ENCODE measurements at places on chromosomes 7 and 10.

- no peak for DNase-seq
Observed at GRCh38 chr7:55409482-55410225, 44.5 kb downstream of the LANCL2 start.

- DNase-seq = no peak
Observed at GRCh38 chr10:3624367-3624766, 160.6 kb downstream of the KLF6 start.

DNA sequence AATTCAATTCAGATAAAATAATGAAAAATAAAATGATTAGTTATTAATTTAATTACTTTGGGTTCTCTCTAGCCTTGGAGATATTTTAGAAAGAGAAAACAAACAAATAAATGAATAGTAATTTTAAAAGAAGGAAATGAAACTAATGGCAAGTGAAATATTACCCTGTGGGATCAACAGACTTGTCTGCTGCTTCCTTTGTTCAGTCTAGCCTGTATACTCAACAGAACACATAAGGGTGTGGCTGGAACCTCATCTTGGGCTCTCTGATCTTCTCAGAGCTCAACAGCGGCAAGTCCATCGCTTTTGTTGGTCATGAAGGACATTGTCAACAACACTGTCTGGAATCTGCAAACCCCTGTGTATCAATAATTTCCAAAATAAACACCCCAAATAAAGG lies 904.9 kb downstream of the IPMK start:
- no peak for DNase-seq

- DNase-seq = no peak
Observed at GRCh38 chr10:74928742-74929191, 102.4 kb downstream of the KAT6B start.

DNA sequence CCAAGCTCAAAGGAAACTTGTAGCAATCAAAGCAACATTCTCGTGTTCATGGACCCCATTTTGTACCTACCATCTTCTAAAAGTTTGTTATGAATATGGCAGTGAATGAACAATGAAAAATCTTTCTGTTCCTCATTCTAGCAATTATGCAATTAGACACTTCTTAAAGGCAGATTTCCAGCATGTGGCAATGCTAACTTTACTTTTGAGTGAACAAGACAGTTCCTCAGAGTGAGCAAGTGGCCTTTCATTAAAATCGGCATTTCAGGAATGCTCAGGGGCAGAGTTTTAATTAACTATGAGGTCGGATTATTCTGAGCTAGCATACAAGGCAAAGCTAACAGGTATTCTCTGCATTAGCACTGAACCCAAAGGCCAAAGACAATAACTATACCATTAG lies 48.4 kb upstream of the NFE2L3 start:
- DNase-seq = no peak

GRCh38 chr10:124732931-124733570 lies 11.1 kb downstream of the FAM53B start:
- DNase-seq = peak; percentile 46

DNA sequence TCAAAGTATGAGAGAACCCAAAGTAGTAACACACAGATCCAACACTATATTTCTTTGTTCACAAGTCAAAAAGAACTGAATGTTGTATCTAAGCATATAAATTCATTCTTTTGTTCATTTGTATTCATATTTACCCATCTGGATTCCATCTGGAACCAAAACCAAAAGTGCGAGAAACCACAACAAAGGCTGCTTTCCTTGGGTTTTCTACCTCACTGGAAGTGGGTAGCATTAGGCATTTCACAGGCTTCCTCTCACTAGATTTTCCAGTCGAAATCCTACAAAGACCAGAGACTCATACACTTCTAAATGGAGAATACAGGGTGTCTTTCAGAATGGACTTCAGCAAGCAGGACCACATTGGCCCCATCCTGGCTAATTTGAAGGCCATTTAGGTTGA lies 109.8 kb upstream of the WNT16 start:
- no peak for DNase-seq

GRCh38 chr10:90130321-90131086 lies 429.1 kb downstream of the KIF20B start:
- DNase-seq = no peak

GRCh38 chr10:23368816-23369640 lies 24.4 kb upstream of the C10orf67 start:
- no peak for DNase-seq

GRCh38 chr10:1290071-1290471 lies 233.9 kb downstream of the WDR37 start:
- DNase-seq = no peak

DNA sequence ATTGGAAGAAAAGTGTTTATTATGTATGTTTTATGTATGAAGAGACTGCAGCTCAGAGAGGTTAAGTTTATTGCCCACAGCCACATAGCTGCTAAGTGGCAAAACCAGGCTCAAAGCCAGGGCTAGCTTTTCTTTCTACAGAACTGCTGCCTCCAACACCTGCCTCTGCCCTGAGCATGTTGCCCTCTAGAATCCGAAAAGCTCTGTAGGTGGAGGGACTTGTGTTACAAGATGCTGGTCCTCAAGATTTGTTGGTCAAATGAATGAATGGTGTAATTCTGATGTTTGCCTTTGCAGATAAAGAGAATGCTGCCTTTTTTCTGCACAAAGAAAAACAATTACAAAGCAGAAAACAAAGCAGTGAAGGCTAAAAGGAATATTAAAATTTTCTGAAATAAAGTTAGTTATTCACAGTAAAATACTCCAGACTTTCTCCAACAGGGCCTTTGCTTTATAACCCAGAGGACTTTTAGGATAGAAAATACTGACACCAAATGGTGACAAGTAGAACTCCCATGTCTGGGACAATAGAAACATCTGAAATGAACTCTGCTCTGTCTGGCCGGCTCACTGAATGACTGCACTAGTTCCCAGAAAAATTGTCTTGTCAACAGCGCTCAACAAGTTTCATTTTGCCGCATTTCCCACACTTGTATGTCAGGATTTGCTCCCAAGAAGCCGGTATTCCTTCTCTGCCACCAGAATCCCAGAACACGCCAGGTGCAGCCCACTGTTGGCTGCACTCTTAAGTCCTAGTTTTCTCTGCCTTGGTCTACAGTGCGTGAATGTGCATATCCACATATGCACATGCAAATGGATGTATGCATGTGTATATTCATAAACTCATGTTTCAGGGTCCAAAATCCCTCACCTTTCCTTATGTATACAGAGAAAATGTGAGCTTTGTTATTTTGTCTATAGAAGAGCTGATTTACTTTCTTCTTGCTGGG lies 11.0 kb upstream of the DNTT start:
- no peak for DNase-seq

DNA sequence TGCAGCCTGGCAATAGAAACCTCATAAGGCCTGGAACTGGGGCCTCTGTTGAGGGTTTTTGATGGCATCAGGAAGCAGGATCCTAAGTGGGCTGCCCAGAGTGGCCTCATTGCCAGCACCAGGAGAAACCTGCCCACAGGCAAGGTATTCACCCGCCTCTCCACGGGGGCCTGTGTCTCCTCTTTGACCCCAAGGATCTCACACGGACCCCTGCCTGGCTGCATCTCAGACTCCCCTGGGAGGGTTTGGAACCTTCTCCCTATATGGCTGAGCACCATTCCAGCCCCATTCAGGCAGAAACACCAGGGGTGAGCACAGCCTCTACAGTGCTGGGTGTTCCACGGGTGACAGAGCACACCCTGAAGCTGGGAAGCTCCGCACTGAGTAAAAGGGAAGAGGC lies 14.6 kb upstream of the C10orf71 start:
- DNase-seq = no peak

- no peak for DNase-seq
Observed at GRCh38 chr7:69365651-69366192, 232.6 kb upstream of the AUTS2 start.

DNA sequence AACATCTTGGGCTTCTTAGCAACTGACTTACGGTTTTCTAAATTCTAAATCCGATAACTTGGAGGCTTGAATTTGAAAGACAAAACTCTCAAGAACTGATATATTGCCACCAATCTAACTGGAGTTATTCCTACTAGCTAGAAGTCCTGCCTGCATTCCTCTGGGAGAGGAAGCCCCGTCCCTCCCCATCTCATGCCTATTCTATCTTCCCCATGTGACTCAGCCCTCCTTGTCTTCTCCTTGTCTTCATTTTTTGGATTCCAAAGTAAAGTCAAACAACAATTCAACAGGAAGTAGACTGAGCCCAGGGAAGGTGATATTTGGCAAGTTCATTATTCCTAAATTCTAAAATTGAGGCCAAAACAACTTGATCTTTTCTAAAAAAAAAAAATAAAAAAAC lies 587.7 kb downstream of the KCNMA1 start:
- no peak for DNase-seq

GRCh38 chr7:130324306-130324943 lies 20.2 kb upstream of the CPA5 start:
- no peak for DNase-seq

GRCh38 chr10:7085147-7085912 lies 325.5 kb downstream of the SFMBT2 start:
- no peak for DNase-seq

GRCh38 chr10:85003083-85003482 lies 674.7 kb downstream of the CCSER2 start:
- DNase-seq = no peak

- DNase-seq = no peak
Observed at GRCh38 chr7:18901982-18902421, 215.4 kb downstream of the TWIST1 start.

GRCh38 chr7:25663877-25664276 lies 435.6 kb upstream of the NPVF start:
- no peak for DNase-seq

DNA sequence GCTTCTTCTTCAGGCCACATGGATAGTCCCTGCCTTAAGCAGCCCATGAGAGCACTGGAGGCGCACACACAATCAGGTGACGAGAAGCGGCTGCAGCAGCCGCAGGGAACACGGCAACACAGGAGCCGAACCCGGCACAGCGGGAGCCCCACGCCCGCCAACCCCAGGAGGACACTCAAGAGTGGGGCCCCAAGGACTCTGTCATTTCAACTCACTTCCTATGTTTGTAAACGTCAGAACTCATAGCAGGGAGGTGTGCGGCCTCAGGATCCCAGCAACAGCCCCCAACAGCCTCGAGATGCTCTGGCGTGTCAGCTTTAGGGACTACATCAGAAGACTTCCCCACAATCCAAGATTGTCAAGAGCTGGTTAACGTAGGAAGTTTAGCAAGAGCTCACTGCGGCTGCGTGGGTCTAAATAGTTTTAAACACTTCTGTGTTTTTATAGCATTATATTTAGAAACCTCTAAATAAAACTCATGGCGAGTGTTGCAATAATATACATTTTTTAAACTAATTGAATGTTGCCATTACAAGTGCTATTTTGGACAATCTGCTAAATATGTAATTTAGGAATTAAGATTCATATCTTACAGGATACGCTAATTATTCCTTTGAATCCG lies 123.4 kb downstream of the MAD1L1 start:
- no peak for DNase-seq

- DNase-seq = no peak
Observed at GRCh38 chr10:71152043-71152442, 60.3 kb upstream of the UNC5B start.

DNA sequence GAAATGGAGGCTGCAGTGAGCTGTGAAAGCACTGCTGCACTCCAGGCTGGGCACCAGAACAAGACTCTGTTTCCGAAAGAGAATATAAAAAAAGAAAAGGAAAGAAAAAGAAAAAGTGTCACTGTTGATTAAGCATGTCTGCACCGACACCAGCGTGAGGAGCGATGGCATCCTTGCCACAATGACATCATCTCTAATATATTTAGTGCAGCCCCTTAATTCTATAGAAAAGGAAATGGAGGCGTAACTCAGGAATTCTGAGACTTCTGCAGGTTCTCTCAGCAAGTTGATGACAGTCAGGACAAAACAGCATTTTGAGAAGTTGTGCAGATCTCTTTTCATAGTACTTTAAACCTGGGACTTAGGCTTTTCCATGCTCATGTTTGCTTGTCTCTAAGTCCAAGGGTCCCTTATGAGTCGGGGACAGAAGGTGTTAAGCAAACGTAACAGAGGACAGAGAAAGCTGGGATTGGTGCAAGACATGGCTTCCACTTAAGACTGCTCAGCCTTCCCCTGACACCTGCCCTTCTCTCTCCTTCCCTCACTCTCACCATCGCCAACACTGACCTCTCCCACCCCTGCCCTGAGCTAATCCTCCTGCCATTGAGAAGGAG lies 16.9 kb upstream of the ANKRD1 start:
- no peak for DNase-seq

DNA sequence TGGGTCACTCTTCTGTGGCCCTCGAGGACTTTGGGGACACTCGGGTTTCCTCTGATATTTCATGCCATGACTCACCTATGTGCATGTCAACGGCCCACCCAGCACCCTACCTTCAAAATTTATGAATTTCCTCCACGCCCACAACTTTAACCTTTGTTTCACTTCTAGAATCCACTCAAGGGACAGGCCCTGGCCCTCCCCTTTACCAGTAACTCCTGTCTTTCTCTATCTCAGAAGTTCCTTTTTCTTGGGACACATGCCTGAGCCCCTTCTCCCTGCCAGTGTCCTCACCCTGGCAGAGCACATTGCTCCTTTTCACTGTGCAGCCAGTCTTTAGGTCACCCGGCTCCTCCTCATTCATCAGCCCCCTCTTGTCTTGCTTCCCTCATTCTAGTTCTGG lies 282.5 kb upstream of the KLF6 start:
- no peak for DNase-seq

DNA sequence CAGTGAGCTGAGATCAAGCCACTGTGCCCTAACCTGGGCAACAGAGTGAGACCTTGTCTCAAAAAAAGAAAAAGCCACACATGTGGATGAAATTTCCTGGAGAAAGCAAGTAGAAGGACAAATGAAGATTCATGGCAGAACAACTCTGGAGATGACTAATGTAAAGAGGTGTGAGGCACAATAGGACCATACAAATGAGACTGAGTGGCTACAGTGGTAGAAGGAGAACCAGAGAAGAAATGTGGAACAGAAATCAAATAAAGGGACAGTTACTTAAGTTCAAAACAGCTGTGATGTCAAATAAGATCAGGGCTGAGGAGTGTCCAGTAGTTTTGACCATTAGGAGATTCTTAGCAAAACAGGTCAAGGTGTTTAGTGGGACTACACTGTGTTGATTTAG lies 130.9 kb upstream of the CDK6 start:
- DNase-seq = no peak

DNA sequence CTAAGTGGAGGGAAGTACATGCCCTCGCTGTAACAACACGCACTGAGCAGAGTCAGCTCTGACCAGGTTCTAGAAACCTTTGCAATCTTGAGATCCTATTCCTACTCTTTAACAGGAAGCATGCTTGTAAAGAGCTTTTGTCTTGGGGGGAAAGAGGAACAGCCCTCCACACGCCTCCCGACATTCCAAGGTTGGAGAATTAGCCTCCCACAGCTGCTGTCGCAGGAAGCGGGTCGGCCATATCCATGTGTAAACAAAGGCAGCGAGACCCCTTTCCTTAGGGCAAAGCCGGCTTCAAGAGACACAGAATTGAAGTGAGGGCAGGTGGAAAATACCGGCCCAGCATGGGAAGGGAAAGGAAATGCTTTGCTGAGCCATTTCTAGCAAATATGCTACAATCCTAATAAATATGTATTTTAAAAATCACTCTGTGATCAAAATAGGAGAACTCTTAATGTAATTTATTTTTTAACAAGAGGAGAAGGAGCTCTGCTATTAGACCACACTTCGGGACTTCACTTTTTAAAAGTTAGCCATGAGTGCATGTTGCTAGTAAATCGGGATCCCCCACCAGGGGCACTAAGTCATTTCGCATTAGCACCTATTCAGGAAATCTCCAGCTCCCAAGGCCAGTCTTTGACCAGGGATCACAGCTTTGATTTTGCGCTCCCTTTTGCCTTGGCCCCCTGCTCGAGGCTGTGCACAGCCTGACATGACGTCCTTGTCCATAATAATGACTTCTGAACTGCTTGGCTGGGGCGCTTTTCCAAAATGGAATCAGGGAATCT lies 55.9 kb downstream of the FAM204A start:
- no peak for DNase-seq

All from CD8-positive, alpha-beta memory T cell (primary cell).